ENCODE measurements at places on chromosomes 5 and 9.

GRCh38 chr9:23582836-23583235 is 243.2 kb downstream of the ELAVL2 start:
- no peak for DNase-seq

GRCh38 chr9:114120192-114121014 is 21.3 kb upstream of the KIF12 start:
- no peak for DNase-seq

DNA sequence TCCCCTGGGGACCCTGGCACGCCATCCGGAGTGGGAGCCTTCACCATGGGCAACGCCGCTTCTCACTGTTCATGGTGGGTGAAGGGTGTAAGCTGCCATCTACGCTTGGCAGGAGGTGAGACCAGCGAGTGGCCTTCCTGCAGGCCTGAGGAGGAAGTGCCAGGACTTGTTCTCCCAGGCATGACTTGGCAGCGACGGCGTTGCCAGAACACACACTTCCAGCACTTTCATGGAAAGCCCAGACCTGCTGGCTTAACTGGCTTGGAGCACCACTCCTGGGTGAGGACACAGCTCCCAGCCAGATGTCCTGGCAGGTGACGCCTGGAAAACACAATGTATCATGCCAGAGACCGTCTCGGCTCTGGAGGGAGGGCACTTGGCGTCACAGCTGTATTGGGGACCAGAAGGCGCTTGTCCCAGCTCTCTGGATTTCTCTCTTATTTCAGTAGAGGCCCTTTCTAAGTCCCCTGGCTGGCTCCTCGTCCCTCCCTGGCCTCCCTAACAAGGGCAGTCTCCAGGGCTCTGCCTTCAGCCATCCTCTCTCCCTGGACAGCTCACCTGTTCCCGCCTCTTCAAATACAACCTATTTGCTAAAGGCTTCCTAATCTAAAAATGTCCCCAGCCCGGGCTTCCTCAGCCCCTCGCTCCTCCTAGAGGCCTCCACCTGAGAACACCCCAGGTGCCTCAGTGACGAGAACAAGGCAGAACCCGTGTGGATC is 188.3 kb downstream of the OLFM1 start:
- DNase-seq, result no peak

- DNase-seq, result peak; percentile 10
Observed at GRCh38 chr5:7391814-7392692, 3.9 kb upstream of the ADCY2 start.

GRCh38 chr5:156815988-156816599 is 34.0 kb upstream of the PPP1R2B start:
- peak; percentile 44 for DNase-seq

GRCh38 chr9:76655121-76655541 is 109.1 kb upstream of the PCA3 start:
- no peak for DNase-seq

GRCh38 chr5:180830253-180831138 is 27.9 kb upstream of the MGAT1 start:
- peak; percentile 44 for DNase-seq

DNA sequence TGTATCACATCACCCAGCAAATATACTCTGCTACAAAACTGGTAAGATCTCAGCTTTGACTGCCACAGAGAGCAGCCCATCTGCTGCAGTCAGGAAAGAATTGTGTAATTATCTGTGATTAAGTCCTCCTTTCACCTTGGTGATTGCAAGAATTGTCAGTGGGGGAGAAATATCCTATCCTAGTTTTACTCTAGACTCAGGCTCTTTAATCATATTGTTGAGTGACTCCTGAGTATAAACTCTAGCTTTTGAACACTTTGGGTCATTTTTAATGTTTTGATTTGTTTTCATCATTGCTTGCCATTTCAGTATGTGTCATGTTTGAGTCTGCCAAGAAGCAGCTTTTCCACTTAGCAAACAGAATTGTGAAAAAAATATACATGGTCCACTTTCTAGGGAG is 32.1 kb downstream of the VCAN start:
- no peak for DNase-seq

GRCh38 chr9:4515958-4516375 is 25.7 kb downstream of the SLC1A1 start:
- no peak for DNase-seq

GRCh38 chr9:125486152-125486508 is 220.9 kb downstream of the MAPKAP1 start:
- no peak for DNase-seq

DNA sequence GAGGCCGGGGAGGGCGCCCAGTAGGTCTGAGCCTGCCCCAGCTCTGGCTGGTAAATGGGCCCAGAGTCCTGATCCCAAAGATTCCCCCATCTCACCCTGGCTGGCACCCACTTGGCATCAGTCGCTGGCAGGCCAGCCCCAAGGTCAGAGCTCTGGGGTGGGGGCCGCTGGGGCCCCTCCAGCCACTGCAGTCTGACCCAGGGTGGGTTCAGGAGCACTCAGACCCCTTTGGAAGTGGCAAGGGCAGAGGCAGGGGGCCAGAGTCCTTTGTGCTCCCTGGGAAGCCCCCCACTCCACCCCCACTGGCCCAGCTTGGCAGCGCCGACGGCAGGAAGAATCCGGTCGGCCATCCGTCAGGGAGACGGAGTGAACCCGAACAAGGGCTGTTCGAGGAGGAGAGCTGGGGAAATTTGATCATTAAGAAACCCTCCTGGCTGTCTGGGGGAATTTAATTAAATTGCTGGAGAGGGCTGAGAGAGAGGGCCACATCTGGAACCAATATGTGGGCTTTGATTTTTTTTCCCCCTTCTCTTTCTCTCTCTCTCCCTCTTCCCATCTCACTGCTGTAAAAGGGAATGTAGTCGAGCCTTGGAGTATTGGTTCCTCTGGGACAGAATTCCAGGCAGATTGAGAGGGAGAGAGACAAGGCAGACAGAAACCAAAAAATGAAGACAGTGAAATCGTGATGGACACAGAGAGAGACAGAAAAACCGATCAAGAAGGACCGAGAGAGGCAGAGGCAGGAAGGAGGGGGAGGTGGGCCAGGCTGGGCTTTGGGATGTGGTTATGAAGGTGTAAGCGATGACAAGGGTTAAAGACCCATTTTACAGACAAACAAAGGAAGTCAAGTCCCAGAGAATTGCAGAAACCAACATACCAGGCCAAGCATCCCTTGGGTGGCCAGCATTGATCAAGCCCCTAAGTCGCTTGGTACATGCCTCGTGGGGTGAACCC is 8.1 kb upstream of the ASB6 start:
- DNase-seq, result no peak

DNA sequence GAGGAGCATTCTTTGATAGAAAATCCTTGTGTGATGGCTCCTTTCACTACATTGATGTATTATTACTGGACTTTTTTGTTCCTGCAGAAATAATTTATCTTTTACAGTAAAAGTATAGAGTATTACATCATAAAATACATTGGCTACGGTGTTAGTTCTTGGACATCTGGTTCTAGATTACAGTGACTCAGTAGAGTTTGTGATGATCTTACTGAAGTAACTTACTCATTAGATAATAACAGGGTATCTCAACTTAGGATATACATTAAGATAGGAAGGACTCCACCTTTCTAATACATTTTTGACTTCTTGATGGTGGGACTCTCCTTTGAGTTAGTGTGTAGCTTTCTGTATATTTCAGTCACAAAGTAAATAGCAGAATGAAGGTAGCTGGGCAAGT is 59.1 kb downstream of the ZNF462 start:
- no peak for DNase-seq

GRCh38 chr5:21398511-21398910 is 1410.5 kb upstream of the CDH18 start:
- DNase-seq, result no peak

- no peak for DNase-seq
Observed at GRCh38 chr5:42828671-42829070, 17.0 kb upstream of the SELENOP start.

DNA sequence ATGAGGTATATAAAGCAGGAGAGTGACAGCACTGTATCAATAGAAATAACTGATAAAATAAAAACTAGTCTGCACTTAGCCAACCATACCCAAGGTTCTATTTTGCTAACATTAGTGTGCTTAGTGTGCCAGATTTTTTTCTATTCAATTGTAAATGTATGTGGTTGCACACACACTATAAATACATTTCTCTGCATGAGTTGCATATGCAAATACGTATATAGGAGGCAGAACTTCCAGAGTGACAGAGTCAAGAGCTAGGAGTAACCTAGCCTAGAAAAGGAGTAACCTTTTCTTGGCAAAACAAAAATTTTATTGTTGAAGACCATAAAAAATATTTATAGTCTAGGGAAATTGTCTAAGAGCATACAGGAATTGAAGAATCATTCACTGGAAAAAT is 461.6 kb downstream of the GABRG2 start:
- no peak for DNase-seq

DNA sequence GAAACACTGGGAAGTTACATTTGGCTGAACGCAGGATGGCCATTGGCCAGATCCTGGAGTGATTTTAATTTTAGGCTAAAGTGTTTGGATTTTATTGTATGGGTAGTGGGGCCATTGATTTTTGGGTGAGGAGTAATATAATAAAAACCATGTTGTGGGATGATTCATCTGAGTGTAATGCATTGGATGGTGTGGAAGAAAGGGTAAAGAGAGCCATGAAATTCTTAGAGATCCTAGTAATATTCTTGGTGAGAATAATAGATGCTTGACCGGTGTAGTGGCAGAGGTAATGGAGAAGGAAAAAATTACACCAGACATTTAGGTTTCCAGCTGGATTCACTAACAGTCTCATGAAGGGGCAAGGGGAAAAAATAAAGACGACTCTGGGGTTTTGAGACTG is 158.1 kb downstream of the NPR3 start:
- no peak for DNase-seq

DNA sequence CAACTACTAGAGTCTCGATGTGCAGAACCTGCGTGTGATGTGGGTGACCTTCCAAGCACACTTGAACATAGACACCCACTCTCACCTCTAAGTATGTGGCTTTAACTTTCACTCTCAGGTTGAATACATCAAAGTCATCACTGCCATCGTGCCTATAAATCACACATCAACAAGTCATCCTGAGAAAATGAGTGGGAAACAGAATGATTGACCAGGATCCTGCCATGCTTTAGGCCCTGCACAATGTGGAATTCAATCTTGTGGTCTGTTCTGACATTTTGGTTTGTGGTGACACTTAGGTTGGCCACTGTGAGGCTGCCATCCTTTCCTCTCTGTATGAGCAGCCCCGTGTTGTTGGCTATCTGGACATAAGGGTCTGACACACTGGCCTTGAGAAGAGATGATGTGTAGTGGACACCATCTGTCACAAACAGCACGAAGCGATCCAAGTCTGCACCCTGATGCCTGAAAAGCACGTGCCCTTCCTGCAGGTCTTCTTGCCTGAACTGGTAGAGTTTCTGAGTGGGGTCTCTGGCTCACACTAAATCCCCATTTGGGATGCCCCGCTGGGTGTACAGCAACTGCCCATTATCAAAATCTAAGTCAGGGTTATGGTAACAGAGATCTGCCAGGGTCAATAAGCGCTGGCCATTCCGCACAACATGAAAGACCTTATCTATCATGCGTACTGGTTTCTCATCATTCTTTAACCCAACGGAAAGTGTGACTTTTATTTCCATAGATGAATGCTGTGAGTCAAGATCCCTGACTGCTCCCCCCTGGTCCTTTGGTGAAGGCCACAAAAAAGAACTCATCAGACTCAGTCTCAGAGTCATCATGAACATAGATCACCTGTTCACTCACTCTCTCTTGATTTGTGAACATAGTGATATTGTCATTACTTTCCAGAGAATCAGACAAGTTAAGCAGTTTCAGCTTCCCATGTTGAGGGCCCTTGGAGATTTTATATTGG is 116.6 kb downstream of the ESM1 start:
- no peak for DNase-seq

- no peak for DNase-seq
Observed at GRCh38 chr9:19465586-19466279, 56.9 kb downstream of the ACER2 start.

DNA sequence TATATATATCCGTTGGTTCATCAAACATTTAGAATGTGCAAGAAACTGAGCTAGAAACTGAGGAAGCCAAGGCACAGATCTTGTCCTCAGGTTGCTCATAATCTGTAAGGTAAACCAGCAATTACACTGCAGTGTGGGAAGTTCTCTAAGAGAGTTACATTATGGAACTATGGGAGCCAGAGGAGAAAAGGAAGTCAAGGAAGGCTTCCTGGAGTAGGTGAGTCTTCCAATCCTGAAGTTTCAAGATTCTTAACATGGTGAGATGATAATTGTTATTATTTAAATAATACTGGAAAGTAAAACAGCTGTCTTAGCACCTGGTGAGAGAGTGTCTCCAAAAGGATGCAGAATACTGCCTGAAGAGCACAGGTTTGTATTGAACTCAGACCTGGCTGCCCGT is 44.2 kb downstream of the PDE6A start:
- DNase-seq, result no peak

DNA sequence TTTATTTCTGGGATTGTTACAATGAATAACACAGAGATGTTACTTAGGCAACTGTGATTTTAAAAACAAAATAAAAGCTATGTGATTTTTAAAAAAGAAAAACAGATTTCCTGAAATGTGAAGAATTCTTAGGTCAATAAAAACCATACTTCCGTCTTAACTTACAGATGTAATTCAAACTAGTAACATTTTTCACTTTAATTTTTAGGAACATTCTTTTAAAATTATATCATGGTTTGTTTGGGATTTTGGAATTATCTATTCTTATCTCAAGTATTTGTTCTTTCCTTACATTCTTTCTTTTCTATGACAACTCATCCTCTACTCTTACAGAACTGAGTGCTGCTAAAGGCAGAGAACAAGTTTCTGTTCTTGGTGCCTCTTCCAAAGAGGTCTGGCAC is 159.5 kb downstream of the RAPGEF6 start:
- DNase-seq, result no peak
